ENCODE measurements at places on chromosomes 3 and 15. TPM values are rescaled to one million over a fixed set of nuclear protein-coding genes. Genes with fewer than 3 reads are reported as not detected.
A peak's percentile ranks its signal among the peaks of the same experiment; 100 is the strongest.

IL17RE gene
- 1.1 TPM for total RNA-seq

UROC1 gene
- not detected for total RNA-seq

TIMP4 gene
- total RNA-seq: not detected

ST3GAL6 gene
- 0.15 TPM for total RNA-seq

SERINC4 gene
- total RNA-seq: not detected

SCAANT1 gene
- not detected for total RNA-seq

TMEM212 gene
- not detected for total RNA-seq

TAGLN3 gene
- not detected for total RNA-seq

TIGIT gene
- not detected for total RNA-seq

KBTBD12 gene
- 0.28 TPM for total RNA-seq

MESP1 gene
- 6.4 TPM for total RNA-seq

RAB6B gene
- total RNA-seq: 49.2 TPM

DNA sequence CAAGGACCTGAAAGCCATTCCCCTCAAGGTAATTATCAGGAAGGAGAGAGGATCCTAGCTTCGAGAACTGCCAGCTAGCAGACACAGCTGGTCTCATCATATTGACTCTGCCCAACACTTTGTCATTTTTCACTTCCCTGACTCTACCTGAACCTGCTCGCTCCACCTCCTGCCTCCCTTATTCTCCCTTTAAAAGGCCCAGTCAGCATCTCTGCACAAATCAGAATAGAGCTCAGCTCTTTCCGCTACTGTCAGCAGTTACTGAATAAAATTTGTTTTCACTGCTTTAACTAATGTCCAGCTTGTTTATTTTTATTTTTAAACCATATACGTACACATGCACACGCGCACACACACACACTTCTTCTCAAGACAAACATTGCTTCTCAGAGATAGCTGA lies 57.2 kb upstream of the MCF2L2 start:
- DNase-seq: no peak
- no peak overlapping the region for H3K27ac ChIP-seq
- no peak overlapping the region for H3K4me3 ChIP-seq
- no peaks in the 10 kb centered on the region for H3K27me3 ChIP-seq
- H3K4me1 ChIP-seq: no peaks in the 10 kb centered on the region

GRCh38 chr3:123834631-123835030 lies 49.5 kb downstream of the MYLK start:
- no peaks in the 10 kb centered on the region for H3K27me3 ChIP-seq
- DNase-seq: peak; percentile 69
- no peak overlapping the region for H3K27ac ChIP-seq
- H3K4me3 ChIP-seq: no peak overlapping the region

DNA sequence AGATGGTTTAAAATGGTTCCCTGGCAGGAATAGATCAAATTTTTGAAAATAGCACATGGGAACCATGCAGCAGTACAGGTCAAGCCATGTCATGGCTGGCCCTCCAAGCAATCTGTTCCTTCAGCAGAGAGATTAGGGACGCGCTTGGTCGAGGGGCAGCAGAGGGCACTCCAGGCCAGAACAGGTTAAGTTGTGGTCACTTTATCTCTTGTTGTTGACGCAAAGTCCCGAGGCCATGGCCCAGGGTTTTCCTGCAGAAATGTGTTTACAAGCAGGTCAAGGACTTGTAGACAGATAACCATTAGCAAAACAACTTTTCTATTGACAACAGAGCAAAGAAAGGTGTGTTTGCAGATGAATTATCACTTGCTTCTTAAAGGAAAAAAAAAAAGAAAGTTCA lies 570.0 kb upstream of the NR2F2 start:
- peak; percentile 7 for DNase-seq
- H3K36me3 ChIP-seq: no peaks in the 10 kb centered on the region
- H3K4me3 ChIP-seq: no peak overlapping the region
- no peaks in the 10 kb centered on the region for H3K4me1 ChIP-seq
- H3K27ac ChIP-seq: no peak overlapping the region
- no peaks in the 10 kb centered on the region for H3K27me3 ChIP-seq

DNA sequence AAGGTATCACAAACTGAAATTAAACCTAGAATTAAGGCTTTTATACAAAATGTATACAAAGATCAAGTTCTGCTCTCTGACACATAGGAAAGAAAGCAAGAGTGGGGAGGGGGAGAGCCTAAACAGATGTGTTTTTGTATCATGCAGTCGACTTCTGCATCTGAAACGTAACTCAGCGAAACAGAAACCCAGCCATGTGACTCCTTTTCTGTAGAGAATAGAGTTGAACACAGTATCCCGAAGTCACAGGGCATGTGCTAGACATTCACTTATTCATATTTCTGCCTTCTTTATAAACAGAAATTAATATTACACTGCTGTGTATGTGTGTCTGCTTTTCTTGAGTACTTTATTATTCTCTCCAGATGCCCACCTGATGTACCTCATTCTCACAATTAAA lies 121.0 kb downstream of the PDZRN3 start:
- H3K27ac ChIP-seq: no peak overlapping the region
- H3K27me3 ChIP-seq: no peaks in the 10 kb centered on the region
- no peak for DNase-seq
- no peaks in the 10 kb centered on the region for H3K4me1 ChIP-seq

GRCh38 chr3:21446027-21446426 lies 305.0 kb downstream of the ZNF385D start:
- H3K4me1 ChIP-seq: no peaks in the 10 kb centered on the region
- DNase-seq: no peak

GRCh38 chr3:11370191-11370590 lies 98.0 kb downstream of the ATG7 start:
- no peak overlapping the region for H3K4me3 ChIP-seq
- H3K27me3 ChIP-seq: no peaks in the 10 kb centered on the region
- no peak for DNase-seq

DNA sequence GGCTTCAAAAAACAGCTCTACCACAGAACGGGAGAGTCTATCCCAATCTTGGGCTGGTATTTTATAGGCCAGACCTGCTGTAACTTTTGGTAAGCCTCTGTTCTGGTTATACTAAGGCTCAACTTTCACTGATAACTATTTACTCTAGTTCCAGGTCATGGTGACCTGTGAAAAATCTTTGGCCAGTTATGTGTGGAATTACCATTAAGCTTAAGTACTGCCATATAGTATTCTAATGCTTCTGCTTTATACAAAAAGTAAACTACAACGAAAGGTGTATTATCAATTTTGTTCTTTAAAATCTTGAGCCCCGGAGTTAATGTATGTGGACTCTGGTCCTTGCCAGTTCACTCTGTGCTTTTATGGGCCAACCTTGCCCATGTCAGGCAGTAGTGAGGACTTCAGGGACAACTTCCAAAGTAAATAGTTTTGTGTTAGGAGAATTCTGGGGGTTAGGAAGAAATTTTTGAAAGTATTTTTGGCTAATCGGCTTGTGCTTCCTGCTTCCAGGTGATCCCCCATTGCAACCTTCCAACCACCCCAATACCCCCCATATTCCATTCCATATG lies 6.4 kb downstream of the SIAH2 start:
- H3K27ac ChIP-seq: no peak overlapping the region
- no peaks in the 10 kb centered on the region for H3K27me3 ChIP-seq
- H3K4me3 ChIP-seq: no peak overlapping the region
- DNase-seq: no peak

DNA sequence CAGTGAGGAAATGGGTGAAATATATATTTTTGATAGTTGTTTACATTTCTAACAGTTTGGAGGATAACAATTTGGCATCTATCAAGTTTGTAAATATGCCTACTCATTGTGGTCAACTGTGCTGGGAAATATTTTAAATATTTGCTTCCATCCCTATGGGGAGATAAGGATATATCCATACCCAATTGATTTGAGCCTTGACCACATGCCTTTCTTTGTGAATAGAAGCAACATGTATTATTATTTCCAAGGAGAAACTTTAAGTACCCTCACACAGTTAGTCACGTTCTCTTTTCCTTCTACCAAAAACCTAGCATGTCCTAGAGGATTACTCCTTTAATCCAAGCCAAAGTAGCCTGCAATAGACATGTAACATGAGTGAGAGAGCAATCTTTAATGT lies 245.4 kb upstream of the CBLB start:
- H3K27me3 ChIP-seq: no peaks in the 10 kb centered on the region
- no peaks in the 10 kb centered on the region for H3K36me3 ChIP-seq
- no peak overlapping the region for H3K27ac ChIP-seq
- H3K4me1 ChIP-seq: no peaks in the 10 kb centered on the region
- H3K4me3 ChIP-seq: no peak overlapping the region
- no peak for DNase-seq

- H3K27ac ChIP-seq: no peak overlapping the region
- H3K4me1 ChIP-seq: no peaks in the 10 kb centered on the region
- H3K27me3 ChIP-seq: peaks cover 2% of the 10 kb centered on the region
- H3K4me3 ChIP-seq: no peak overlapping the region
- DNase-seq: no peak
Observed at GRCh38 chr15:61119556-61119955, 109.5 kb downstream of the RORA start.

GRCh38 chr3:141353652-141354495 lies 14.4 kb upstream of the ZBTB38 start:
- no peak overlapping the region for H3K4me3 ChIP-seq
- no peaks in the 10 kb centered on the region for H3K27me3 ChIP-seq
- H3K27ac ChIP-seq: no peak overlapping the region
- no peak for DNase-seq
- H3K4me1 ChIP-seq: no peaks in the 10 kb centered on the region

DNA sequence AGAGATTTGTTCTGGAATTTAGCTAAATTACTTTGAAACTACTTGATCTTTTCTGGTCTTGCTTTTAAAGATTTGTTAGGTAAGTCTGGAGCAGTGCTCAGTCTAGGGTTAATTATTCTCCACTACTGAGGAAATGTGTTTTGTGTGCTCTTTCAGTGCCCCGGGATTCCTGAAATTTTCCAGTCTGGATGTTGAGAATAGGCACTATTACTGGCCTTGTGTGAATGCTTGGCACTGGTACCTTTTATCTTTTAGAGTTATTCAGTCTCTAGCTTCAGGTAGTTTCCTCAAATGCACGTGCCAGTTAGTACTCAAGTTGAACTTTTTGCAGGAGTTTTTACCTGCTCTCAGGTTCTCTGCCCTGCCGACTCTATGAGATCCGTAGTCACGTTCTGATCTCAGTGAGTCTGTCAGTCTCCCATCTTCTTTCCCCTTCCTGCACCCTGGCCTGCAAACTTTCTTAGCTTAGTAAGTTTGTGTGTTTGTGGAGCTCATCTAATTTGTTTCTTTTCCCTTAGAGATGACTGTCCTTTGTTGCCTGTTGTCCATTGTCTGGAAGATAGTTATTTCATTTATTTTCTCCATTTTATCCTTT lies 39.5 kb downstream of the TCF12 start:
- H3K27me3 ChIP-seq: no peaks in the 10 kb centered on the region
- no peak for DNase-seq
- no peaks in the 10 kb centered on the region for H3K36me3 ChIP-seq
- peaks cover 22% of the 10 kb centered on the region for H3K4me1 ChIP-seq
- H3K27ac ChIP-seq: peak overlapping the region; percentile 5
- no peak overlapping the region for H3K4me3 ChIP-seq

GRCh38 chr15:68278595-68279405 lies 1.3 kb downstream of the FEM1B start:
- H3K4me1 ChIP-seq: peaks cover 28% of the 10 kb centered on the region
- H3K27me3 ChIP-seq: no peaks in the 10 kb centered on the region
- peak overlapping the region; percentile 99 for H3K27ac ChIP-seq
- DNase-seq: no peak
- peak overlapping the region; percentile 98 for H3K4me3 ChIP-seq

DNA sequence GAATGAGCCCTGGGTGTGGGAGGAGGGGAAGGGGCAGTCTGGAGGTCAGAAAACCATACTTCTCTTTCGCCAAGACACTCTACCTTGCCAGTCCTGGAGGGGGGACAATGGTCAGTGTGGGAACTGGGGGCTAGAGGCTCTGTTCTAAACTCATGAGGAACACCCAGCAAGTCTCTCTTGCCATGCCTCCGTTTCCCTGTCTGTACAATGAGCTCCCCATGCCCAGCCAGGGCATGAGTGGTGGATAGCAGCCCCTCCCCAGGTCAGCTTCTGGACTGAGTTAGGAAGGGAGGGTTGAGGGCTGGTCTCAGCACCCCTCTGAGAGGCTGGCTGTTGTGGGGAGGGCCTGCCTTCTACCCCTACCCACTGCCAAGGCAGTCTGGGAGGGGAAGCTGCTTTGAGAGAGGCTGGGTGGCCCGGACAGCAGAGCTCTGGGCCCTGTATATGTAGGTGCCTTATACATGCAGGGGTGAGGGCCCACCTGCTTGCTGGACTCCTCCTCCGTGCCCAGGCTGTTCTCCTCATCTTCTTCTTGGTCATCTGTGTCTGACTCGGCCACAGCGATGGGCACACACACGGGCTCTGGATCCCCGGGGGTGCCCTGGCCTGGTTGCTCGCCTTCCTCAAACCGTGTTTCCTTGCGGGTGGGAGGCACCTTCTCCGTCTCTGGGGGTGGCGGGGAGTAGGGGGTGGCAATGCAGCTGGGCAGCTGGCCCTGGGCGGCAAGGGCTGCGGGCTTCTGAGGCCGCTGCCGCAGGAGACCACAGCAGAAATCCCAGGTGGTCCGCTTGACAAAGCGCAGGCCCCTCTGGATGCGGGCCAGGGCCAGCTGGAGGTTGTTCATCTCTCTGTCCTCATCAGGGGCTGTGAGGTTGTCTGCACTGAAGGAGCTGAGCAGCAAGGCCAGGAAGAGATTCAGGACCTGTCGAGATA lies 68.8 kb downstream of the SCN5A start:
- no peak overlapping the region for H3K4me3 ChIP-seq
- no peaks in the 10 kb centered on the region for H3K27me3 ChIP-seq
- no peak overlapping the region for H3K27ac ChIP-seq
- no peaks in the 10 kb centered on the region for H3K4me1 ChIP-seq
- H3K36me3 ChIP-seq: no peaks in the 10 kb centered on the region

All from Panc1 (cell line).